ENCODE measurements at places on chromosomes 7 and 10.

- DNase-seq, result no peak
Observed at GRCh38 chr7:141071260-141071854, 2.5 kb upstream of the TMEM178B start.

- DNase-seq, result no peak
Observed at GRCh38 chr7:116862951-116863670, 724 bp downstream of the CAPZA2 start.

DNA sequence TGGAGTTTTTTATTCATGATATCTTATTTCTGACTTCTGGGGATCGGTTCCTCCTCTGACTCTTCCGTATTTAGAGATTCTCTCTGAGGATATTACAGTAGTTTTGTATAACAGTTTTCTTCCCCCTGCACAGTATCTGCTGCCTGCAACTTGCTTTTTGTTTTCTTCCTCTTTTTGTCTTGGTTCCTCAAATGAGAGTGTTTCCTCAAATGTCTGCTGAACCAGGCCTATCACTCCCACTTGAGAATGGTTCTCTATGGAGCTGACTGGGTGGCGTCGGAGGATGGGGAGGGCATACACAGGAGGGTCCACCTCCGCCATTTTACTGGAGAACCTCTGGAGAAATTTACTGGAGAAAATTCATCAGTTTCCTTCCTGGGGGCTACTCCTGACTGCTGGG is 27.7 kb downstream of the ARHGAP22 start:
- DNase-seq, result no peak

DNA sequence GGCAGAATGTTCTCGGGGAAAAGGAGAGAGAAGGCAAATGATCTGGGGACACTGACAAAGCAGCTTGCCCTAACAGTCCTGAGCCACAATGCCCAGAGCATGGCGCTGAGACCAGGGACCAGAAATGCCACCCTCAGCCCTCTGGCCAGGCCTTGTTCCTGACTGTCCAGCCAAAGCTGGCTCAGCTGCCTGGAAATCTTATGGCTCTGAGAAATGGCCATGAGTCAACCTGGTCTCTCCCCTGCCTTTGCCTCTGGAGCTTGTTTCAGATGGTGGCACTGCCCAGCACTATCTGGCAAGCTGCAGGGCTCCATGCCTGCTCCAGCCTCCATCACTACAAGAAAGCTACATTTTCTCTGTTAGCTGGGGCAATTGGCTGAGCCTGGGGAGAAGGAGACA is 90.5 kb upstream of the PLXNA4 start:
- no peak for DNase-seq

GRCh38 chr7:34973400-34973760 is 63.9 kb downstream of the DPY19L1 start:
- DNase-seq, result no peak

DNA sequence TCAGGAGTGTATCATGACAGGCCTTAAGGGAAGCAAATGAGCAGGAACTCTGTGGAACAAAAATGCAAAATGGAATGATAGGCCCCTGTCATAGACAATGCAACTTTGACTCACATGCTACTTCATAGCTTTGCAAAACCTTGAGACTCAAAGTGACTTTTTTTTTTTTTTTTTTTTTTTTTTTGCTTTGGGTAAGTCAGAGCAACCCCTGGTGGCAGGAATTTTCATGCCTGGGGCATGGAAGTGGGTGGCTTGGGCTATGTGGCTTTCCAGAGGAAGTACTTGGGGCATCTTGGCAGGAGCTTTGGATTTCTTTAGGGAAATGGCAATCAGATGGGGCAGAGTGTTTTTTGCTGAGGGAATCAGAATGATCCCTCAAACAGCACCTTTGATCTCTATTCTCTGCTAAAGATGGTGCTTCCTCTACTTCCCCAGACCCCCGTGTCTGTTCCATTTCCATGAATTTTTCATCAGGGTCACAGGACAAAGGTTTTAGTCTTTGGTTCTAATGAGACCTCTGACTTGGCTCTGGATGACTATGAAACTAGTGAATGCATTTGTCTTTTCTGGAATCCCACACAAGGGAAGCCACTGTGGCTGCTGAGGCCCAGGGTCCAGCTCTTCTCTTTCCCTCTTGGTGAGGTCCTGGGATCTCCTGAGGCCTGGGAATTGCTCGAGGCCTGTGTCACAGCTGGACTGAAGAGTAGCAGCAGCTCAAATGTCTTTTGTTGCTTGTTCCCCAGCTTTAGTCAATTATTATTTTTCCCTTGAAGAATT is 62.8 kb downstream of the TACC2 start:
- no peak for DNase-seq

GRCh38 chr7:108723381-108723814 is 153.7 kb downstream of the DNAJB9 start:
- DNase-seq, result no peak

All from stimulated activated CD8-positive, alpha-beta memory T cell treated with anti-CD3 and anti-CD28 coated beads, Interleukin-4, amount 100 ng/mL, for 4 hours (primary cell).